Right cardiac atrium (tissue), 5 donors: ENCODE measurements at places on chromosomes 5 and 9.

DNA sequence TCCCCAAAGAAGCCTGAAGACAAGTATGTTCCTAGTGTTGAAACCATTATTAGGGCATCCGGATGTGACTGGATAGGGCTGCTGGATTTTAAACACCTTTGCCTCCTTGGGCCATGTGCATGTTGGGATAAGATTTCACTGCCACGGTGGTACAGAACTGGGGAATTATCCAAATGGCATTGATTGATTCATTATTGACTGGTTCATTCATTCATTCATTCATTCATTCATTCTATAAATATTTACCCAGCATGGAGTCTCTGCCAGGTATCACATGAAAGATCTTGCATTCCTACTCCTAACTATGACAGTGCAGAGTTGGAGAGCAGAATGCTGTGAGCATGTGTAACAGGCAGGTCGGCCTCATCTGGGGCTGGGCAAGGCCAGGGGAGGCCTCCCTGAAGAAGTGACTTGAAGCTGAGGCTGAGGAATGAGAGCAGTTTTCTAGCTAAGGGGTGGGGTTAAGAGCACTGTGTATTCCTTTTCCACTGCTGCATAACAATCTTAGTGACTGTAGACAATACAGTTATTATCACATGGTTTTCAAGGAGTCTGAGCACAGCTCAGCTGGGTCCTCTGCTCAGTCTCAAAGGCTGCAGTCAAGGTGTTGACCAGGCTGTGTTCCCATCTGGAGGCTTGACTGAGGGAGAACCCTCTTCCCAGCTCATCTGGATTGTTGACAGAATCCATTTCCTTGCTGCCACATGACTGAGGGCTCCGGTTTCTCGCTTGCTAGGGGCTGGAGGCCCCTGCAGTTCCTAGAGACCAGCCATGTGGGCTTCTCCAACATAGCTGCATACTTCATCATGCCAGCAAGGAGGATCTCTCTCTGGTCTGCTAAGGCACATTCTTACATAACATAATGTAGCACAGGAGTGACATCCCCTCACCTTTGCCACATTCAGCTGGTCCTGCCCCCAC, 35.7 kb downstream of the AK8 start:
- DNase-seq = no peak

DNA sequence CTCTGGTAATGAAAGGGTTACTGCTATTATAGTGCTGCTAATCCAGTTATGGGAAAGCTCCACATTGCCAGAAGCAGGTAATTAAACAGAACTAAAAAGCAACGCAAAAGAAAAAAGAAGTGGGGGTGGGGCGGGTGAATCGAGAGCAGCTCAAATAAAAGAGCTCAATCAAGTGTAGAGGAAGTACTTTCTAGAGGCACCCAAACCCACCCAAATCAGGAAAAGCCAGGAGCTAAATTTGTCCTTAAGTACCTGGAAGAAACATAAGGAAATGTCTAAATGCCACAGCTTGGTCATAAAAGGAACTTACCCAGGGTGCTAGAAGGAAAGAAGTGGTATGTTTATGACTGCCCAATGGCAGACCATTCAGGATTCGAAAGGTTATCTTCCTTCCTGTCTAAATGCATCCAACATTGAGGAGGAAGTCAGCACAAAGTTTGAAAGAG, 2.4 kb upstream of the RNF145 start:
- no peak for DNase-seq

GRCh38 chr5:146331423-146331822, 7.2 kb upstream of the POU4F3 start:
- no peak for DNase-seq

- DNase-seq = no peak
Measured at GRCh38 chr5:89596821-89597220, 713.8 kb upstream of the MEF2C start.

GRCh38 chr5:24381861-24382489, 262.8 kb downstream of the CDH10 start:
- no peak for DNase-seq

DNA sequence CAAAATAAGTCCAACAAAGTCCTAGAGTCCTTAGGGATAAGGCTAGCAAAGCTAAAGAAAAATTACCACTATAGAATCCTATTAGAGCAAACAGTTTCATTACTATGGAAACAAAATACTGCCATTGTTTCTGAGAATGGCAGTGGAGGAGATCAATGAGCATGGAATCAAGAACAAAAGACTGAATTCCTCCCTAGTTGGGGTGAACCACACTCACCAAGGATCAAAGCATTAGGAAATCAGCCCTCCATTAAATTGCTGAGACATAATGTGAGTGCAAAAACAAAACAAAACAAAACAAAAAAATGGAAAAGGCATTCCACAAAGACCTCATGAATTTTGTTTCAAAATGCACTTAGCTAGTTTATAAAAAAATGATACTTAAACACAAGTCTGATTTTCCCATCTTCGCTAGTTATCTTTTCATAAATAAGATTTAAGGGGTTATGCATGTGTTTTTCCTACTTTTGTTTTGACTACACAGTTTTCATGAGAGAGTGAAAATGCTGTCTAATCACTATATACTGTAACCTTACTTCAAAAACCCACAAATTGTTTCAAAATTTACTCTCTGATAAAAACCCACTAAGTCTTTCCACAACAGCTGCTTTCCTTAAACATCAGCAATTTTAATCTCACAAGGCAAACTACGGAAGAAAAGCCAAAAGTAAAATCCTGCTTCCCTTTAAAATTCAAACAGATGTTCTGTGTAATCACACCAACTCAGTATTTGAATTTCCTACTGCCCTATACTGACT, 9.7 kb downstream of the SERINC5 start:
- no peak for DNase-seq

- DNase-seq = no peak
Measured at GRCh38 chr5:159780246-159780645, 136.0 kb upstream of the ADRA1B start.

- DNase-seq = no peak
Measured at GRCh38 chr9:972501-973294, 3.8 kb upstream of the DMRT3 start.

DNA sequence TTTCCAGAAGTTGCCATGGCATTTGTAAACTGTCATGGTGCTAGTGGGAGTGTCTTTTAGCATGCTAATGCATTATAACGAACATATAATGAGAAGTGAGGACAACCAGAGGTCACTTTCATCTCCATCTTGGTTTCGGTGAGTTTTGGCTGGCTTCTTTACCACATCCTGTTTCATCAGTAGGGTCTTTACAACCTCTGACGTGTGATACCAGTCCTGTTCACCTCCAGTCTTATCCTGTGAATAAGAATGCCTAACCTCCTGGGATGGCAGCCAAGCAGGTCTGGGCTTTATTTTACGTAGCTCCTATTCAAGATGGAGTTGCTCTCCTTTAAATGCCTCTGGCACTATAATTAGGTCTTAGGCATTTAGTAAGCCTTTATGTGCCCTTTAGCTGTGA, 20.4 kb upstream of the RFK start:
- DNase-seq = no peak

DNA sequence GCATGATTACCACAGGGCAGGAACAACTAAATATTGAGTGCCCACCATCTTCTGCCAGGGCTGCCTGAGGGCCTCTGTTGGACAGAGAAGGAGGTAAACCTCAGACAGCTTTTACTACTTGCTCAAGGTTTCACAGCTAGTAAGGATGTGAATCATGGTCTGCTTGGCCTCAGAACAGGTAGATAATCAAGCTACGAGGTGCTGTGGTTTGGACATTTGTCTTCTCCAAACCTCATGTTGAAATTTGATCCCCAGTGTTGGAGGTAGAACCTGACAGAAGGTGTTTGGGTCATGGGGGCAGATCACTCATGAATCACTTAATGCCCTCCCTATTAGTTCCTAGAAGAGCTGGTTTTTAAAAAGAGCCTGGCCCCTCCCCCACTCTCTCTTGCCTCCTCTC, 541.2 kb upstream of the TRPC7 start:
- DNase-seq = no peak

DNA sequence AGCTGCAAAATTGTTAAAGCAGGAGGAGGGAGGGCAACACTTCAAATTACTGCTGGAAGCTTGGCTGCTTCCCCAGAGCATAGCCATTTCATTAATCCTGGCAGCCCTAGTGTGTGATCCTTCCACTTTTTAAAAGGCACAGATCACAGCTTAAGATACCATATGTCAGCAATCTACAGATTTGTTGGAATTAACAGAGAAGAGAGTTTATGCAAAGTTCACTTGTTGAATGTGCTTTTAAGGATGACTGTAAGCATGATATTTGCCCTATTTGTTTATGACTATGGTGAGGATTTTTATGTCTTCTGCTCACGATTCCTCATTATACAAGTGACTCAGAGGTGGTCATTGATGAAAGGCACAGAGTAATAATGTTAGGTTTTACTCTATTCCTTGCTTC, 156.0 kb upstream of the CDKN2B start:
- no peak for DNase-seq

DNA sequence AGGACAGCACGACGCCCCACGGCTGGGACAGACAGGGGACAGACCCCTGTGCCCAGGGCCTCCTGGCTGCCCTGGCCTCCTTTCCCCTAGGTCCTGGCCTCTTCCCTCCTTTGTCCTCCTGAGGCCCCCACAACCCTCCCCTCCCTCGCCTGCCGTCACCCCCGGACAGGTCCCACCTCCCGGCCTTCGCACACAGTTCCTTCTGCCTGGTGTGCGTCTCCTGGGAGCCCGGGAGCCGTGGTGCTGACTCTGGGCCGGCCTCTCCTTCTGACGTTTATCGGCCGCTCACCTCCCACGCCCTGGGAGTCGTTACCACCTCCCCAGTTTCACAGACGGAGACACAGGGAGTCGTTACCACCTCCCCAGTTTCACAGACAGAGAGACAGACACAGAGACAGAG, 25.1 kb upstream of the NOTCH1 start:
- peak; percentile 50 for DNase-seq

DNA sequence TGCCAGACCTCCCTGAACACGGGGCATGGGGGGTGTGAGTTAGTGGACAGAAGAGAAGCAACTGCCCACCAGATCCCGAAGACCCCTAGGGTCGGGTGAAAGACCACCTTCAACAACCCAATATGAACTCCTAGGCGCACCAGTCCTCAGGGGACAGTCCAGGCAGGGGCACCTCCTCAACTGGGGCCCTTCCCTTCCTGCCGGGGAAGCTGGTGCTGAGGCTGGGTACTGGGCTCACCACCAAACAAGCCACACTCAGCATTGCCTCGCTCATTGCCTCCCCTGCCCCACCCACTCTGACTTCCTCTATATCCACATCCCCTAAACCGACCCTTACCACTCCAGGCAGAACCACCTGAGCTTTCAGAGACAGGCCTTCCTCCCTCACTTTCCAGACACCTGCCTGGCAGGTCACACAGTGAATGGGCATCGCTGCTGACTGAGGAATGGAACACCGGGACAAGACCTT, 42.5 kb downstream of the SEMA4D start:
- no peak for DNase-seq

DNA sequence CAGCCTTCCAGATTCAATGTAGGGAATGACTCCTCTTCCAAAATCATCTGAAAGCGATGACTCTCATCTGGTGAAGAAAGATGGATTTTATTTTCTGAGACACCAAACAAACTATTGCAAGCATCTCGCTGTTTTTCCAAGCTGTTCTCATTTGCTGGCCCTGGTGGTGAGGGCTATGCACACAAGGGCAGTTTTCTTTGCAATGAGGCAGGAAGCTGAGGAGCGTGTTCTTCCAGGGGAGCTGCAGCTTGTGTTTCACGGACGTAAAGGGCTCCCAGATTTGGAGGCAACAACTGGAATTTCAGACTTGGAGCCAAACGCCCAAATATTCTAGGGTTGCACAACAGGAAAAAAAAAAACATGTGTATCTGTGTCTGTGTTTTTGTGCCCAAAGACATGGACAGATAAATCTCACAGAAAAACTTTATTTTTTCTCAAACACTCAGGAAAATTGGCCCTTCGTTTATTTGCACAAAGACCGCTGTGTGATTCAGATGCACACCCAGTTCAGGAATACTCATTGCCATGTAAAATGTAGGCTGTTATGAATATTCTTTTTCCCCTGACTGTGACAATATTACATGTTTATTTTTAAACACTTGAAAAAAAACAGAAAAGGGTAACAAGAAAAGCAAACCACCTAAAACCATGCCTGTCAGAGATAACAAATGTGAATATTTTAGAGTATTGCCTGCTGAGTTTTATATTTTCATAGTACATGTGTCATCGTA, 151.3 kb downstream of the GAS1 start:
- DNase-seq = peak; percentile 81

GRCh38 chr9:137167747-137168572, 1.9 kb downstream of the LRRC26 start:
- peak; percentile 61 for DNase-seq

- DNase-seq = no peak
Measured at GRCh38 chr9:114694146-114694545, 12.2 kb upstream of the TEX48 start.

GRCh38 chr5:111641533-111642233, 115.3 kb downstream of the NREP start:
- no peak for DNase-seq

DNA sequence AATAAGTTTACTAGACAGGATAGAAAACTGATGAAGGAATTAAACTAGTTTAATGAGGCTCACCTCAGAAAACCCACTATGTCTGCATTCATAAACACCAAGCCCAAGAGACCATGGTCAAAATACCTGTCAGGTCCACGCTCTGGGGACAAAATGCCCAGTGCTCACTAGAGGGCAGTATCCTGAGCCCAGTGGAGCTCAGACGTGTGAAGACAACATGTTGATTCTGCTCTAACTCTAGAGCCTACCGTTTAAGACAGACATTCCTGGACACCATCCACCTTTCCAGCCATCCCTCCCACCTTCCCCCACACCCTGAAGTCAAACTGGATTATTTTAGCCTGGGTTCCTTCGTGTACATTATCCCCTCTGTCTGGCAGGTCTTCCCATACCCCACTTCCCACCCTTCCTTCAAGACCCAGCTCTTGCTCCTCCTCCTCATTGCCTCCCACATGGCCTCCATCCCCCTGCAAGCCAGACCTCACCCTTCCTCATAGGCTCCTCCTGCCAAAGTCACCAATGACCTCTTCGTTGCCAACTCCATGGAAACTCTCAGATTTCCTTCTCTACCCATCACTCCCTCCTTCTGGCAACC, 142.3 kb upstream of the FSTL4 start:
- DNase-seq = no peak
